Activated CD4-positive, alpha-beta T cell treated with anti-CD3 and anti-CD28 coated beads for 24 hours (primary cell): ENCODE measurements at places on chromosomes 16 and 17.

- DNase-seq: no peak
Observed at GRCh38 chr17:57578608-57579225, 166.4 kb downstream of the CCDC182 start.

DNA sequence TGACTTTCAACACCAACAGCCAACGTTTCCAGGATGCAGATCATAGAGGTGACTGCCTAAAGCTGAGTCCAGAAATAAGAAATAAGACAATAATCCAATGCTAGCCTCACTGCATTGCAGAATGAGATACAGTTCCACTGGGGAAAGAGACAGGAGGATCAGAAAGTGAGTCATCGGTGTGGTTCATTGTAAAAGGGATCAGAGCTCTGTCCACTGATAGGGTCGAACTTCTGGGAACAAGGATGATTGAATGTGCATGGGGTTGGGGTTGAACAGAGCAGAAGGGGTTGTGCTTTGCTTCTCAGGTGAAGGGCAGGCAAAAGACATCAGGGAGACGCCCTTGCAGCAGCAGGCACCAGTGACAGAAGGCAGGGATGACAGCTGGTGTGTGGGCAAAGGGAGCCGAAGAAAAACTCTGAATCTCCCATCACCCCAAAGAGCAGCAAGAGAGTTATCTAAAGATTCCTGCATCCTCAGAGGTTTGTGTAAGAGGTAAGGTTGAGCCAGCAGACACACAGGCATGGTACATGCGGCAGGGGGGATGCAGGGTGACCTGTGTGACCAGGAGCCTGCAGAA lies 16.4 kb downstream of the CLEC10A start:
- DNase-seq: no peak

- DNase-seq: no peak
Observed at GRCh38 chr16:84839054-84839453, 19.3 kb downstream of the CRISPLD2 start.

DNA sequence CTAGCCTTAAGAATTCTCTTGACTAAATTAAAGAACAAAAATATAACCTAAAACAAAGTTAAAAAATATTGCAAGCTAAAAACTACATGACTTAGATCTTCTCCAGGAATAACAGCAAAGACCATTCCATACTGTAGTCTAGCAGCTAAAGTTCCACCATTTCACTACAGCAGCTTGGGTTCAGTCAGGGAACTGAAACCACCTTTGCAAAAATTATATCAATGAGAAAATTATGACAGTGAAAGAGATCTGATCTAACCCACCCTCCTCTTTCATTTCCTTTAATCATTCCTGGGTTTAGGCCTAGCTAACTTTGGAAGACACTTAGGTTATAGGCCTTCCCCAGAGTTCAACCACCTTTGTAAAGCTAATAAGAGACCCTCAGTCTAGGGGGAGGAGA lies 36.3 kb upstream of the NOS2 start:
- DNase-seq: no peak

GRCh38 chr17:7590743-7591142 lies 849 bp upstream of the SOX15 start:
- no peak for DNase-seq
